Activated T-helper 9 cell treated with anti-CD3 and anti-CD28 coated beads, Interleukin-2, amount 50 U/mL, for 16 hours (primary cell): ENCODE measurements at places on chromosomes 5 and 9.

DNA sequence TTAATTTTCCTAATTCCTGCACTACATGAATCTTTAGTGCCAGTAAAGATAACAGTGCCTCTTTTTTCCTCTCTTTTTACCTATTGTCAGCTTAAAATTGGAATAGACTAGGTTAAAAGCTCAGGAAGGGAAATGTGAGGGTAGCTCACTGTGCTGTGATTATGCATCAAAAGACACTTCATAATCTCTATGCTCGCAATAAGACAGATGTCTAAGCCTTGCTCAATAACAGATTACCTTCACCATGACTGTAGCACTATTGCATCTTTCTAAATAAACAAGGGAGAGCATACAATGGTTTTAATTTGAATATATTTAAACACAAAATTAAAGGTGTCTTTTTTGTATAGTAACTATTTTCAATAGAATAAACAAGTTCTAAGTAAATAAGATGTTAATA lies 130.1 kb downstream of the FBN2 start:
- no peak for DNase-seq

DNA sequence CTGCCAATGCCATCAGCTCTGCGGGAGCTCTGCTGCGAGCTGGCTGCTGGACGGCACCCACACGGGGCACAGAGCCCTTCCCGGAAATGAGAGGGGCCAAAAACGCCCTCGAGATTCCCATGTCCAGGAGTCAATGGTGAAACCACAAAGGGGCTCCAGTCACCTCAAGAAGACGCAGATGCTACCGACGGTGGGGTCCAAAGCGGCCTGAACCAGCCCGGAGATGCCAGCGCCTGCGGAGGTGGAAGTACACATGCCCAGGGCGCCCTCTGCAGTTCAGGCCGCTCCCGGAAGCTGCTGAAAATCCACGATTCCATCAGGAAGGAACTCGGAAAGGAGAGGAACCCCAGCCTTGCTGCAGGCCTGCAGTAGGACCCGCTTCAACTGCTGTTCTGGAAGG lies 82.4 kb upstream of the SELENOP start:
- DNase-seq, result no peak

GRCh38 chr5:92711956-92712355 lies 869.1 kb downstream of the NR2F1-AS1 start:
- no peak for DNase-seq

DNA sequence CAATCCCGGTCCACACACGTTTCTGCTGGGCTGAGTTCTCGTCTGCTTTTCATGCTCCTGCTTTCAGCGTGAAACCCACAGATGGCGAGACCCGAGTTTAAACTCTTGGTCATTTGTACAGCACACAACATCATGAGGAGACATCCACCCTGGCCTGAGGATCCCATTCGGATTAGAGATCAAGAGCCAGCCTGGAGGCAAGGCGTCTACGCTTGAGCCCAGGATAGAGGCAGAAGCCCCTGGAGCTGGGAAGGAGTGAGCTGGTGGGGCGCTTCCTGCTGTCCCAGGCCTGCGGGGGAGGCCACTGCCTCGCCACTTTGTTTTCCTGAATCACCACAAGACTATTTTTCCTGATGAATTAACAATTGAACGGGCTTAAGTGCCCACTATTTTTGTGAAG lies 281.9 kb upstream of the IRX4 start:
- no peak for DNase-seq
